ENCODE measurements at places on chromosomes 11 and 22.
A peak's percentile ranks its signal among the peaks of the same experiment; 100 is the strongest.

DNA sequence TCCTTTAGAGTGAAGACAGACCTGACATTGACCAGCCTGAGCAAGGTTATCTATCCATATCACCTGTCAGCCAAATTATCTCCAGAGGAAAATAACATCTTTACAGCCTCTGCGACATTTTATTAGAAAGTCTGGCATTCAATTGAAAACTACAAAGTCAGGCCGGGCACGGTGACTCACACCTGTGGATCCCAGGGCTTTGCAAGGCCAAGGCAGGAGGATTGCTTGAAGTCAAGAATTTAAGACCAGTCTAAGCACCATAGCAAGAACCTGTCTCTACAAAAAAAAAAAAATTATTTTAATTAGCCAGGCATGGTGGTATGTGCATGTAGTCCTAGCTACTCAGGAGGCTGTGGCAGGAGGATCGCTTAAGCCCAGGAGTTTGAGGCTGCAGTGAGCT lies 141.6 kb downstream of the RCN1 start:
- DNase-seq = no peak

GRCh38 chr22:19639610-19640135 lies 74.6 kb upstream of the SEPTIN5 start:
- no peak for DNase-seq

GRCh38 chr22:30542811-30543188 lies 3.7 kb downstream of the SEC14L6 start:
- DNase-seq = no peak

DNA sequence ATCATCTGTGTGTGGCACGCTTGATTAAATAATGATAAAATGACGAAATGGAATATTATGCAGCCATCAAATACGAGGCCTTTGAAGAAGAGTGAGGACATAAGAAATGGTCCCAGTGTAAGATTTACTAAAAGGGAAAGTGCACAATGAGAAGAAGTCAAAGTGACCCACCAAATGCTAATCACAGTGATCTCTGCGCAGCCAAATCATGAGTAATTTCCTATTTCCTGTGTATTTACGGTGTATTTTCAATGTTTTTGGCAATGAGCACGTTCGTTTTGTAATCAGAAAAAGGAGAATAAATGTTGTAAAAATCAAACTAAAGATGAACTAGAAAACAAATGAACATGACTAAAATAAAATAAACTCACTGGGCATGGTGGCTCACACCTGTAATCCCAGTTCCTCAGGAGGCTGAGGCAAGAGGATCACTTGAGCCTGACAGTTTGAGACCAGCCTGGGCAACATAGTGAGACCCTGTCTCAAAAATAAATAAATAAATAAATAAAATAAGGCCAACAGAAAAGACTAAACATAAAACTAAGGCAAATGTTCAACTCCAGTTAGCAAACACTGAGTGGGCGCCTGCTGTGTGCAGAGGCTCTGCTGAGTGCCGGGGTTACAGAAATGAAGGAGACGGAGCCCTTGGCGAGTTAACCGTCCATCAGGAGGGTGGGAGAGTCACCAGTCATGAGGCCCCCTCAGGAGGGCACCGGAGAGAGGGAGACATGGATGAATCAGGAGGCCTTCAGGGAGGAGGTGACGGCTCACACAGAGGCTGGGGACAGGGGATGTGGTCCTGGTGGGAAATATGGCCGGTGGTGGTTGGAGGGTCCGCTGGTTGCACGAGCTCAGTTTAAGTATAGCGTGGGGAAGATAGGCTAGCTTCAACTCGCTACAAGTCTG lies 26.0 kb upstream of the CBX7 start:
- DNase-seq = no peak

DNA sequence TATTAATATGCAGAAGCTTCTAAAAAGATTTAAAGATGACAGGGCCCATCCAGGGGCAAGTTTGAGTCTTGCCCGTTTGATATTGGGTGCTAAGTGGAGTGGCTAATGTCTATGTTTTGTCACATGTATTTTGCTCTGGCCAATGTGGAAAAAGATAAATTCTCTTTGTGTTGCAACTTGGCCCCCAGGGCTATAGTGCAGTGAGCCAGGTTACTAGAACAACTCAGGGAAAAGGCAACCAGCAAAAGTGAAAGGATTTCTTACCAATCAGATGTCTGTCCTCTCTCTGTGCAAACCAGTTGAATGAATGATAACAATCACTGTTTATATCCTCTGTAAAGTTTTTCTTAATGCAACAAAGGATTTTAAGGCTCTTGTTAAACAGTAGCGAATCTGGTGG lies 4.6 kb upstream of the CLNS1A start:
- DNase-seq = no peak

DNA sequence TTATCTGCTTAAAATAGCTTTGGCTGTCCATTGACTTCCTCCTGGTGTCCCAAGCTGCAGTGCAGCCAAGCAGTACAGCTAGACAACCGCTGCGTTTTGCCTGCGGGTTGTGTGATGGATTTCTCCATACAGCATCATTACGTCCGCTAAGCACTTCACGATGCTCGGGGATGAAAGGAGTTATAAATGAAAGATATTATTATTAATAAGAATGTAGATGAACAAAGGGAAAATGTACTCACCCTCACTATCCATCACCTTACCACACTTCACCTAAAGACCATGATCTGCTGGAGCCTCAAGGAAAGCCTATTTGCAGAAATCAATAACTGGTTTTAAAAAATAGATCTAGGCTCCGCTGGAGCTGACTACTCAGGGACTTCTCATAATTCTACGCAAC lies 509.1 kb downstream of the OPCML start:
- no peak for DNase-seq

DNA sequence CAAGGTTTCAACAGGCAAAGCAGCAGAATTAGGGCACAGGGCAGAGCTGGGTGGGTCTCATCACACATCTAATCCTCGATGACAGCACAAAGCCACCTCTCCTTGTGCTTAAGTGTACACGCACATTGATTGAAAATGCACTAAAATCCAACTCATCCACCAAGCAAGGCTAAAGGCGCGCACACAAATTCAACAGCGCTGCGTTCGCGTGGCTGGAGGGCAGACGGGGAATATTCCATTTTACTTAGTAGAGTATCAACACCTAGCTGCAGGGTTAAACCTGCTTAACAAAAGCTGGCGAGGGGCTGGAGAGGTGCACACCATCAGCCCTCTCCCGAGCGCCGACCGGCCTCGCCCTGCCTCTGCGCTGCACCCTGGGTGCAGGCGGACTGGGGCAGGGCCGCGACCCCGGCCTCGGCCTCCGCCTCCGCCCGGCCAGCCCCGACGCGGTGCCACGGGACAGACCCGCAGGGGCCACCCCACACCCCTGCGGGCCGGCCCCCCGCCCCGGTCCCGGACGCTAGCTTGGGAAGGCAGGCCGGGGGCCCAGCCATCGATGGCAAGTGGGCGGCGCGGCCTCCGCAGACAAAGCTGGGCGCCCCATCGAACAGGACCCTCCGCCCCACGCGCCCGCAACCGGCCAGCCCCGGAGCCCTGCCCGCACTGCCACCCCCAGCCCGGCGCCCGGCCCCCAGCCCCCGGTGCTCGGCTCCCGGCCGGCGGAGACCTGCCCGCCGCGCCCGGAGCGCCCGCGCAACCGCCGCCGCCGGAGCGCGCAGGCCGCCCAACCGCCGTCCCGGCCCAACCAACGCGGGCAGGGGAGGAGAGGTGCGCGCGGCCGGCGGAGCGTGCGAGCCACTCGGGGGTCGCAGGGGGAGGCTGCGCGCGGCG lies 929 bp downstream of the PRDM10 start:
- peak; percentile 14 for DNase-seq

GRCh38 chr11:9571071-9571762 lies 2.3 kb upstream of the WEE1 start:
- no peak for DNase-seq

DNA sequence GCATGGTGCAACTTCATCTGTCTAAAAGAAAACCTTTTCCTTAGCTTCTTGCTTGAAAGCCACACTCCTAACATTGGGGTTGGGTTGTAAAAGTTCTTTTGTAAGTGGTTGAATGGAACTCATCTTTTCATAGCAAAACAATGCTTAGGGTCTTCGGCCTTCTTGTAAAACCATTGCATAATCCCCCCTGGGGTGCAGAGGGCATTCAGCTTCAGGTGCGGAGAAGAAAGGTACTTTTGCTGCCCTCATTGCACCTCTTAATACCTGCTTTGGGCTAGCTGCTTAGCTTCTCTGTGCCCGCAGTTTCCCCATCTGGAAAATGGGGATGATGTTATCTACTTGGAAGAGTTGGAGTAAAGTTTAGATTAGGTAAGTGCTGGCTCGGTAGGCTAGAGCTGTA lies 10.1 kb downstream of the TEAD1 start:
- DNase-seq = no peak

DNA sequence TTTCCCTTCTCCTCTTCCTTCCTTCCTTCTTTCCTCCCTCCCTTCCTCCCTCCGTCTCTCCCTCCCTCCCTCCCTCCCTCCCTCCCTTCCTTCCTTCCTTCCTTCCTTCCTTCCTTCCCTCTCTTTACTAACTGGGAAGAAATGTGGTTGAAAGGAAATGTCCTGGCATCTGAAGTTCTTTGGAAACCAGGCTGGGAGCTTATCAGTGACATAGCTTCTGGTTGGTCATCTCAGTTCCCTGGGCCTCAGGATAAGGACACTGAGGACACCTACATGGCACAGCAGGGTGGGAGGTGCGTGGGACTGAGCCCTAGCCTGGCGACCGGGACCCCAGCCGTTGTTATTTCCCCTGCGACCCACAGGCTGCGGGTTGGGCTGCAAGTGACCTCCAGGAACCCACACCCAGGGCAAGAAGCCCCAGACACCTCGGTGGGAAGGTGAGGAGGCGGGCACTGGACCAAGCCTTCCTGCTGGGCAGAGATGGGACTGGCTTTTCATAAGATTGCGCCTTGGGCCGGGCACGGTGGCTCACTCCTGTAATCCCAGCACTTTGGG lies 1486.5 kb downstream of the TBC1D22A start:
- no peak for DNase-seq

GRCh38 chr22:21686634-21687393 lies 21.0 kb downstream of the PPIL2 start:
- no peak for DNase-seq

DNA sequence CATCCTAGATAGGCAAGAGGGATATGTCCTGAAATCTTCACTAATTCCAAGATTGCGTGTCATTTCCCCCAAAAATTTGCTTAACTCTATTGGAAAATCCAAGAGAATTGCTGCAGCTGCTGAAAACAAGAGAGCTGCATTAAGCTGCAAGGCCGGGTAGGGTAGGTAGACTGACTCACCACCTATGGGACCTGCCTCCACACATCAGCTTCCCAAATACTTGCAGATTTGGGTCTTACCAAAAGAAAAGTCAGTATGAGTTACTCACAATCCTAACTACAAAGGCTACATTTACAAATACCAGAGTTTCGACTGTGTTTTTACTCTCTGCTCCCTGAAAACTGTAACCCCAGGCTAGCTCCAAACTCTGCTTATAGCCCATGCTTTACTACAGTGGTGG lies 142.5 kb upstream of the TEAD1 start:
- no peak for DNase-seq

- DNase-seq = no peak
These were observed 230.4 kb upstream of the MTNR1B start for GRCh38 chr11:92739041-92739440.

GRCh38 chr11:61616434-61616833 lies 35.6 kb upstream of the SYT7 start:
- DNase-seq = no peak

- DNase-seq = no peak
These were observed 627 bp downstream of the DNAJC4 start for GRCh38 chr11:64230985-64231365.

DNA sequence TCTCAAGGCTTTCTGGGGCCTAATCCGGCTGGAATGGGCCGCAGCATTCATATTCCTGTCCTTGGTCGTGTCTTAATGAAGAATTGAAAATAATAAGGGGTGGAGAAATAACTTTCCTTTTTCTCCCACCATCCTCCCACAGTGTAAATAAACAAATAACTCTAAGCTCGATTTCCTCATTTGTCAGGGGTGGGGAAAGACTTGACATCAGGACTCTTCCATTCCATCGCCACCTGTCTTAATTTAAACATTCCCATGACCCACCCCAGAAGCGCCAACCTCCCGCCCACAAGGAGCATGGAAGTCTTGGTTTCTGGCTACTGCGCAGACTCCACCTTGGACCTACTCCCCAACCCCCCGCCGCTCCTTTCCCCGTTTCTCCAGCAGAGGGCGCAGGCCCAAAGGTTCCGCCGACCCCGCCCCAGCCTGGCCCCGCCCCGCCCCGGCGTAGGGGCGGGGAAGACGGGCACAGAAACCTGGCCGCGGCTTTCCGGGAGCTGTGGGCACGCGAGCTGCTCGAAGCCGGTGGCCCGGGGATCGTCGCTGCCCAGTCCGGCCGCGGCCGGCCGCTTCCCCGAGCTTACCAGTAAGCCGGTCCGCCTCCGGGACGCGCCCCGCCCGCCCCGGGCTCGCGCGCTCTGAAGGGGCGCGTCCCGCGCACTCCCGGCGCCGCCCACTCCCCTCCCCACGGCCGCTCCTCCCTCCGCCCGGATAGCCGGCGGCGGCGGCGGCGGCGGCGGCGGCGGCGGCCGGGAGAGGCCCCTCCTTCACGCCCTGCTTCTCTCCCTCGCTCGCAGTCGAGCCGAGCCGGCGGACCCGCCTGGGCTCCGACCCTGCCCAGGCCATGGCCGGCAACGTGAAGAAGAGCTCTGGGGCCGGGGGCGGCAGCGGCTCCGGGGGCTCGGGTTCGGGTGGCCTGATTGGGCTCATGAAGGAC lies at the start of gene CBL:
Gene CBL, plus strand, starts transcription at position 766 of the 937 bp plus-strand sequence. Its CDS starts 79 bp downstream, at position 845.
- peak; percentile 97 for DNase-seq

DNA sequence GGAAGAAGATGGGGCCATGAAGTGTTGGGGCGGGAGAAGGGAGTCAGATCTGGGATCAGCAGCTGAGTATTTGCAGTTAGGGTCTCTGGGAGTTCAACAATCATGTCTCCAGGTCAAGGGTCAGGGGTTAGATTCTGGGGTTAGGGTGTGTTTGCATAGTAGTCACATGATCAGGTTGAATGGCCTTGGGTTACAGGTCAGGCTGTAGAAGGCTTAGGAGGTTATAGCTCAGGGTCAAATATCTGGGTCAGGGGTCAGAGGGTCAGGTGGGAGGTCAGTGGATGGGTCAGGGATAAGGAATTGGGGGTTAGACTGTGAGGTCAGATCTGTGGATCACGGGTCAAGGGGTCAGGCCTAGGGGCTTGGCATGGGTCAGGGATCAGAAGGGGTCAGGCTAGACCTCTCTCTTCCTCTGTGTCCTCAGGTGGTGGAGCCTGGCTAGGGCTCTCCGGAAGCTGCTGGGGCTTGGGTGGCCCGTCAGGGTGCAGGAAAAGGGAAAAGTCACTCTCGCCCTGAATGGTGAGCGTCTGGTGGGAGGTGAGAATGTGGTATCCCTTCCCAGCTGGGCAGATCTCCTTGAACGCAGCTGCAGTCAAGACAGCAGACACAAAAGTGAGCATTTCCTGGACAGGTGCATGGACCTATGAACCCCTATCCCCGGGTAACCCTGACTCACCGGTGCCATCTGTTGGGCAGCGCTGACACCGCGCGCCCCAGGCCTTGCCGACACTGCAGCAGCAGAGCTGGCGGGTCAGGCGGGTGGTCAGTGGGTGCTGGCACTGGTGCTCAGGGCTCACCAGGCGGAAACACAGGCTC lies 6.4 kb downstream of the LTBP3 start:
- no peak for DNase-seq

GRCh38 chr22:44529827-44530523 lies 31.9 kb upstream of the RTL6 start:
- no peak for DNase-seq

All from activated T-cell treated with anti-CD3 and anti-CD28 coated beads for 24 hours (primary cell).